Activated CD8-positive, alpha-beta memory T cell treated with anti-CD3 and anti-CD28 coated beads for 4 hours (primary cell): ENCODE measurements at places on chromosomes 5 and 9.

DNA sequence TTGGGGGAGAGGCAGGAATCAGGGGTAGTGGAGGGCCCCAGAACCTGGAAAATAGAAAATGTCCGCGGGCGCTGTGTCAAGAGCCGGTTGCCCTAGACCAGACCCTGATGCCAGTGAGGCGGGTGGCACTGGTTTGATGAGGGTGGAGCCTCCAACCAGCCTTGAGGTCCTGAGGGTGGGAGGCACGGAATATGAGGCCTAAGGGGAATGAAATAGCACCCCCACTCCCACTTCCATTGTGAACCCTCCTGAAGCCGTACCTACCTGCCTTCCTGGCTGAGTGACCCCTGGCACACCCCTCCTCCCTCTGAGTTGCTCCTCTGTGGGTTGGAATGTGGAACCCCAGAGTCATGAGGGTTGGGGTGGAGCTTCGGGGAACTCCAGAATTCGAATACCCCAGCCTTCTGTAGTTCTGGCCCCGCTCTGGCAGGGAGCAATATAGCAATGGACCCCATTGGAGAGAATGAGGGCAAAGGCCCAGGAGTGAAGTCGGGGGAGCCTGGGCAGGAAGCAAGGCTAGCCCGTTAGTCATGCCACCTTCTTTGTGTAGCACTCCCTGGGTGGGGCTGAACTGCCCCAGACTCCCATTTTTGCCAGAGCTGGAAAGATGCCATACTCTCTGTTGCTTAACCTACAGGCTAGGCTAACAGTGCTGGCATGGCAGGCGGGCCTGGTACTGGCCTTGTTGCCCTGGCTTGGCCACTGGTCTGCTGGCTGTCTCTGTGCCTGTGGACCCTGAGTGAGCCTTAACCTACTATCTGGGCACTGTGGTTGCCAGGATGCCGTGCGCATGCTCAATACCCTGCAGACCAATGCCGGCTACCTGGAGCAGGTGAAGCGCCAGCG is 1.0 kb downstream of the FPGS start:
- DNase-seq = no peak

GRCh38 chr5:96133341-96134079 is 171.9 kb upstream of the ELL2 start:
- DNase-seq = no peak

- DNase-seq = no peak
Observed at GRCh38 chr9:131891598-131891997, 151.7 kb upstream of the RAPGEF1 start.

GRCh38 chr5:62273687-62274086 is 32.3 kb upstream of the KIF2A start:
- no peak for DNase-seq

GRCh38 chr9:136370687-136371532 is 2.6 kb downstream of the CARD9 start:
- no peak for DNase-seq

DNA sequence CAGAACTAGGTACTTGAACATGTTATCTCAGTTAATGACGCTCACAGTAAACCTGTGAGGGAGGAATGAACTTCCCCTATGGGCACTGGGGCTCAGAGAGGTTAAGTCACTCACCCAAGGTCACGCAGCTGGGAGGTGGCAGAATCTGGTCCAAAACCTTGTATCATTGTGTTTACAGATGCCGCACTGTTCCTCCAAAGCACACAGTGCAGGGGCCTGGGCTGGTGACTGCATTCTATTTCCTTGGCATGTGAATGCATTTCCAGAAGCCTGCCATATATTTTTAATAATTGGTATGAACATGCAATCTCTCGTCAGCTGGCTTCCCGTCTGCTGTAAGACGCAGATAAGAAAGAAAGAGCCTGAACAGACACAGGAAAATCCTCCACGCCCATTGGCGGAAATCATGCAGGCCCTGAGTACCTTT is 77.0 kb upstream of the TBC1D2 start:
- no peak for DNase-seq

GRCh38 chr5:38013107-38013506 is 173.3 kb upstream of the GDNF start:
- no peak for DNase-seq

DNA sequence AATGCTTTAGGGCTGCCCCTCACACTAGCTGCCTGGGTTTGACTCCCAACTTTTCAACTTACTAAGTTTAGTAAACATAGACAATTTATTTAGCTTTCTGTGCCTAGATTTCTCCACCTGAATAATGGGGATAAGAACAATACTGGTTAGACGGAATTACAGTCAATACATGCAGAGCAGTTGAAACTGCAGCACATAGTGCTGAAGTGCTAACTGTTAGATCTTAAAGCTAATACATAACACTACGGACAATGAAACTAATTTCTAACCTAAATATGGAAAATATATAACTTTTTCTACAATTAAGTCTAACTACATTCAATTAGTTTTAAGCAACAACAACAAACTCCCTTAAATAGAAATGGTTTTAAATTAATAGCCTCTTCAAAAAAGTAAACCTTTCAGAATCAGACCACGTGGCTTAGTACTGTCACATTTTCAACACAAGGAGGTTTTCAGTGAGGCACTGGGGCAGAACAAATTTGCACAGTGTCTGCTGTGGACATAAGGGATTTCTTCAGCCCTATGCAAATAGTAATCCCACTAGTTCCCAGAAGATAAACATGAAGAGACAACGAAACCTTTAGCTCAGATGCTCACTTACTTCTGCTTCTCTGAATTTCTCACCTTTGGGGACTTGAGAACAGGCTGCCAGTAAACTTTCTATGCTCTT is 293.4 kb downstream of the EDIL3 start:
- DNase-seq = no peak

- DNase-seq = no peak
Observed at GRCh38 chr9:13513286-13513685, 233.8 kb upstream of the MPDZ start.

GRCh38 chr5:158952951-158953350 is 146.8 kb downstream of the EBF1 start:
- DNase-seq = no peak

DNA sequence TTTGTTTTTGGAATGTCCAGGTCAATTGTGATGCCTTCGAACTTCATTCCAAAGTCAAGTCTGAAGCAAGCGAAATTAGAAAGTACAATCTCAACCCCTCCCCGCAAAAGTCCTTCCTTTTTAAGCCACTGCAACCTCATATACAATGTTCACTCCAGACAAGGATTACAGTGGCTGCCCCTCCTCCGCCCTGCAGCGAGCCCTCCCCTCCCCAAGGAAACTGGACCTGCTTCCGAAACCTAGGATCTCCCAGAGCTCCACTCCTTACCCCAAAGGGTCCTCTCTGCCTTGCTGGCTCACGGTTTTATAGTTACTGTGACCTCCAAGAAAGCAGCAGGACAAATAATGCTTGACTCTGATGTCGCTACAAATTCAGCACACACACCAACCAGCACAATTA is 10.4 kb downstream of the LRRC14B start:
- DNase-seq = no peak

GRCh38 chr9:85182383-85182782 is 512.9 kb downstream of the NTRK2 start:
- DNase-seq = no peak

DNA sequence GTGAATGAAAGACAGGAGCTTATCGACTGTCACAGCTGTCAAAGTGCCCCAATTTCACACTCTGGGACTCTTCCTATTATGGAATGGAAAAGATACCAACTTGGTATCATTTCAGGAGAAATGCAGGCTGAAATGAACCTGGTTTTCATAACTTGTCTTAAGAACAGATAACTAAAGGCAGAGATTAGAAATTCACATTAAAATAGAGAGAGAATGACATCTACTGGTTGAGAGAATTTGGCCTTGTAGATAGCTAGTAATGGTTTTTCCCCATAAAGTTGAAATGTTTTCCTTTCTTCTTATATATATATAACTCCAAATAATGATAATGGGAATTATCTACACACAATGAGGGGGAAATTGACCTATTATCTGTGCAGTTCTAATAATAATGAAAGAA is 600.2 kb upstream of the CCNG1 start:
- DNase-seq = no peak

DNA sequence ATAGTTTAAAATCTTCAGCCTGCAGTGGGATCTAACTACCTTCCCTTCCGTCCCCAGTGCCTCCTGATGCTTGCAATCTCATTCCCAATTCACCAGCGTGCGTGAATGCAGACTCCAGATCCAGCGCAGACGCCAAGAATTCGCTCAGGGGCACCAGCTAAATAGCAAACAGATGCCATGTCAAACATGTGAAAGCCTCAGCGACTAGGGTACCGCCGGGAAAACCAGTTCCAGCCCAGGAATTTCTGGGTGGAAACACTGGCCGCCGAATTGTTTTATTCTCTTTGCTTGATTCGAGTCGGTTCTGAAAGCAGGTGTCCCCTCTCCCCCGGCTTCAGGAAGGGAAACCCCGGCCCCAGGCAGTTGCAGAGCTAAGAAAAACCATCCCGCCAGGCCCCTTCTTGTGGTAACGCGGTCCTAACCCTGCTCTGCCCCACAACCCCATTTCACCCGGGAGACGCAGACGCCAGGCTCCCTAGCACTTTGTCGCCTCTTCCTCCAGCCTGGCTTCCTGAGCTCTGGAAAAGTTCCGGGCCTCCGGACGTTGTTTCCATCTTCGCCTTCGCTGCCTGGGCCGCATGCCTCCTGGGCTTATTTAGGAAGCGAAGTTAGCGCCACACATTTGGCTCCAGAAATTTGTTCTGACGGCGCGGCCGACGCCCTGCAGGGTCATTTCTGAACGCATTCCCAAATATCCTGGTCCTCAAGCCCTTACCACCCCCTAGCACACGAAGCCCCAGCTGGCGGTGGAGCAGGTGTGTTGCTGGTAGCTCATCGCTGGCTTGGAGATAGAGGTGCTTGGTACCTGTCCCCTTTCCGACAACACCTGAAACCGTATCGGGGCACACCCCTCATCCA is 665 bp upstream of the LVRN start:
- DNase-seq = no peak

DNA sequence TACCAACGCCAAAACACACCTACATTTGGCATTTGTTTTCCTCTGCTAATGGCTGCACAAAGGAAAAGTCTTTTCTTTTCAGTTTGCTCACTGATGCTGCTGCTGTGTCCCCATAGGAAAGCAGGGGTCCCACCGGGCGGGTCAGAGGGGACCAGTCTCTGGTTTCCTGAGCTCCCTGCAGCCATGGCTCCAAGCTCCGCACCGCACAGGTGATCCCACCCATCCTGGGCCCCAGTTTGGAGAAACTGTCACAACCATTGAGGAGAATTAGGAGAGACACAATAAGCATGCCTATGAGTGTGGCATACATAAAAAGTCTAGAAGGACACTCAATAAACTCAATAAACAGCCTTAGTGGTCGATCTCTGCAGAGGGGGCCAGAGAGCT is 19.9 kb downstream of the MED10 start:
- no peak for DNase-seq

DNA sequence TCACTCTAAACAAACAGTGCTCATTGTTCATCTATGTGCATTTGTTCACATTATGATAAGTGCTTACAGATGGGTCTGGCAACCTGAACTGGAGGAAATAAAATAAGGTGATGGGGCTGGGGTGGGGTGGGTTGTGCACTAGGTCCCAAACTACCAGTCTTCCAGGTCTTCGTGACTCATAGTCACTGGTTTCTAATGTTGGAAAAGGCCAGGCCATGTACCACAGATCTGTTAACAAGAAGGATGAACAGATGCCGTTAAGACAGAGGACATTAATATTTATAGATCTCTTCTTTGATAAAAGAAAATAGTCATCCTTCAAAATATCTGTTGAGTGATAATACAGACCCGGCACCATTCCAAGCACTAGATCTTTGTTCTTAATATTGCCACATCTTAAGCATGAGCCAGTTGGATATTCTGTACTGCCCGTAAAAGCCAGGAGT is 71.4 kb upstream of the STARD4 start:
- DNase-seq = no peak

DNA sequence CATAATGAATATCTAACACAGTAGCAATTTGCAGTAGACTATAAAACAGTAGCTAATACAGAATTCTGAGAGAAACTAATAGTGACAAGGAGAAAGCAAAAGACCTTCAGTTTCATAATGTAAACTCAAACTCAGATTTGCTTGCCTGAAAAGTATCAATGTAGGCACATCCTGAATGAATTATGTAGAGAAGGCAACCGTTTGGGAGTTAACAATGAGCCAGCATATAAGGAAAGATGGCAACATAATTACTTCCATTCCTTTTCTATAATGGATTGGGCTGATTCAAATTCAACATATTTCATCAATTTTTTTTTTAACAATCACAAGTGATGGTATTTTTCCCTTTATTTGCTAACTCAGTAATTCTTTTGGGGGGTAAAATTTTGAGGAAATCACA is 261.6 kb downstream of the SEMA5A start:
- no peak for DNase-seq
